ENCODE measurements at places on chromosomes 5 and 9. TPM values are rescaled to one million over a fixed set of nuclear protein-coding genes. Genes with fewer than 3 reads are reported as not detected.

KIF4B gene
- total RNA-seq = not detected

IGIP gene
- 17.7 TPM for total RNA-seq

LCN1 gene
- not detected for total RNA-seq

SLC22A4 gene
- 8.5 TPM for total RNA-seq

MCC gene
- total RNA-seq = 20.6 TPM

GDF9 gene
- 0.15 TPM for total RNA-seq

WDR38 gene
- 6.6 TPM for total RNA-seq

GRCh38 chr5:148641735-148642134 lies 12.6 kb downstream of the HTR4 start:
- DNase-seq = no peak
- no peaks in the 10 kb centered on the region for H3K27me3 ChIP-seq
- H3K4me1 ChIP-seq = no peaks in the 10 kb centered on the region
- H3K36me3 ChIP-seq = no peaks in the 10 kb centered on the region
- H3K4me3 ChIP-seq = no peak overlapping the region

GRCh38 chr9:133581513-133582343 lies 27.5 kb downstream of the FAM163B start:
- peak overlapping the region; percentile 65 for H3K27ac ChIP-seq
- no peaks in the 10 kb centered on the region for H3K36me3 ChIP-seq
- peaks cover 42% of the 10 kb centered on the region for H3K4me1 ChIP-seq
- peaks cover 45% of the 10 kb centered on the region for H3K27me3 ChIP-seq
- H3K4me3 ChIP-seq = no peak overlapping the region
- DNase-seq = no peak

DNA sequence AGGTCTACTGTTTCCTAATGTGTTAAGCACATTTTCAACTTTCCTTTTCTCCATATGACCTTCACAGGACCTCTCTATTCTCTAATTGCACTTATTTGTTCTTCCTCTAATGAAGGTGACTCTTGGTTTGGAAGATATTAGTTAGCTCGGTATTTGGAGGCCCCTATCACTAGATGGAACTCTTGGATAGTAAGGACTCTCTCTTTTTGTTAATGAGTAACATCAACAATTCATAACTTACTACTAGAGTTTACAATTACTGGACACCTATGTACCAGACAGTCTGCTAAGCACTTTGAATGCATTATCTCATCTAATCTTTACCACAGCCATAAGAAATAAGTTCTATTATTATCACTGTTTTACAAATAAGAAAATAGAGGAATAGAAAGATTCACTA lies 23.4 kb upstream of the PAM start:
- H3K27ac ChIP-seq = no peak overlapping the region
- H3K27me3 ChIP-seq = no peaks in the 10 kb centered on the region
- H3K36me3 ChIP-seq = no peaks in the 10 kb centered on the region

DNA sequence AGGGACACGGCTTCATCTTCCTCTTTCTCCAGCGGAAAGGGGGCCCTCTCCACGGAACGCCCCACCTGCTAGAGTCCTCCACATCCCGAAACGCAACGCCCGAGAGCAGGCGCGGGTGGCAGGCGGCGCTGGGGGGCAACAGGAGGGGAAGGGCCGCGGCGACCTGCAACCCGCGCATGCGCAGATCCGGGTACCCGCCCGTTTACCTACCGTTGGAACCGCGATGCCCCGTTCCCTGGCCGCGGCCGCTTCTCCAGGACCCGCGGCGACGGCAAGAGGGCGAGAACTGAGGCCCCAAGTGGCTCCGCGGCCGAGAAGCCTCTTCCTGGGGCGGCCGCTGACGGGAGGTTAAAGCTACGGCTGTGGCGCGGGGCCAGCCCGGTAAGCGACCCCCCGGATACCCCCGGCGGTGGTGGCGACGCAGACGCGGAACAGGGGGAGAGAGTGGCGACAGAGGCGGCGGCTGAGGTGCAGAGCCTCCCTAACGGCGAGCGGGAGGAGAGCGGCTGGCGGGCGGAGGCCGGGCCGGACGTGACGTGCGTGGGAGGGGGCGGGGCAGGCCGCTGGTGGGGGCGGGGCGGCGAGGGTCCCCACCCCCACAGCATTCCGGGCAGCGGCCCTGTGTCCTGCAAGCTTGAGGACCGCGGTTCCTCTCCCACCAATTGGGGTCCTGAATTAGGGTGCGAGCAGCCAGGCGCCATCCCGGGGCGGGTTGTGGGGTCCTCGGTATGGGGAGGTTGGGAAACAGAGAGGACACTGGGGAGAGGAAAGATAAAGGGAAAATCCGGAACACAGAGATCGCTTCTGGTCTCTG lies at the start of gene FAM13B:
Gene FAM13B (minus strand): TSS at position 508 of the 814 bp plus-strand sequence. CDS start 13,968 bp downstream, outside the sequence.
- H3K27me3 ChIP-seq = no peaks in the 10 kb centered on the region
- peaks cover 54% of the 10 kb centered on the region for H3K4me1 ChIP-seq
- peak within 1 kb of the TSS; percentile 99 for H3K27ac ChIP-seq
- peak within 1 kb of the TSS; percentile 94 for H3K4me3 ChIP-seq

DNA sequence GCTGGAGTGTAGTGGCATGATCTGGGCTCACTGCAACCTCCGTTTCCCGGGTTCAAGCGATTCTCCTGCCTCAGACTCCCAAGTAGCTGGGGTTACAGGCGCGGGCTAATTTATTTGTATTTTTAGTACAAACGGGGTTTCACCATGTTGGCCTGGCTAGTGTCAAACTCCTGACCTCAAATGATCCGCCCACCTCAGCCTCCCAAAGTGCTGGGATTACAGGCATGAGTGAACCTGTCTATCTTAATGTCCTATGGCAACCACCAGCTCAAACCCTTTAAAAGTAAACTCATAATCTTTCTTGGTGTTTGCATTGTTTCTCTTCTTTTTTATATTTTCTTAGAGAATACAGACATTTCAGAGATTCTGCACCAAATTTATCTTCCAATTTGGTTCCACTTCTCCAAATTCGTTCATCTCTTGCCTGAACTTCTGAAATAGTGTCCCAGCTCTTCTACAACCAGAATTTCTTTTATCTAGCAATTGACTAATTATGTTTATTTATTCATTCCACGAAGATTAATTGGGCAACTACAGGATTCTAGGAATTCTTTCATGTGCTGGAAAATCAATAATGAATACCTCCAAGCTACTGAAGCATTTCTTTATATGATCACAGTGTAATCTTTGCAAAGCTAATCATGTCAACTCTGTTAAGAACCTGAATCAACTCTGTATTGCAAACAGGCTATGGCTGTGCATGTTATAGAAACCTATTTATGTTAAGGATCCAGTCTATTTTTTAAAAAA lies 60.0 kb upstream of the TYRP1 start:
- no peak overlapping the region for H3K4me3 ChIP-seq
- no peak for DNase-seq
- no peaks in the 10 kb centered on the region for H3K4me1 ChIP-seq

GRCh38 chr9:98796364-98797101 lies at the start of gene ANKS6:
Gene ANKS6 (minus strand): TSS chr9:98796555. CDS start chr9:98796491, 64 bp downstream.
- peaks cover 22% of the 10 kb centered on the region for H3K4me1 ChIP-seq
- no peaks in the 10 kb centered on the region for H3K36me3 ChIP-seq
- H3K27ac ChIP-seq = peak within 1 kb of the TSS; percentile 83
- DNase-seq = peak; percentile 88

GRCh38 chr5:2751592-2752021 lies at the start of gene IRX2:
Gene IRX2 (minus strand): TSS chr5:2751677. CDS start chr5:2751413, 264 bp downstream.
- no peaks in the 10 kb centered on the region for H3K36me3 ChIP-seq
- H3K4me3 ChIP-seq = peak within 1 kb of the TSS; percentile 55
- peak within 1 kb of the TSS; percentile 90 for H3K27ac ChIP-seq
- DNase-seq = peak; percentile 93

DNA sequence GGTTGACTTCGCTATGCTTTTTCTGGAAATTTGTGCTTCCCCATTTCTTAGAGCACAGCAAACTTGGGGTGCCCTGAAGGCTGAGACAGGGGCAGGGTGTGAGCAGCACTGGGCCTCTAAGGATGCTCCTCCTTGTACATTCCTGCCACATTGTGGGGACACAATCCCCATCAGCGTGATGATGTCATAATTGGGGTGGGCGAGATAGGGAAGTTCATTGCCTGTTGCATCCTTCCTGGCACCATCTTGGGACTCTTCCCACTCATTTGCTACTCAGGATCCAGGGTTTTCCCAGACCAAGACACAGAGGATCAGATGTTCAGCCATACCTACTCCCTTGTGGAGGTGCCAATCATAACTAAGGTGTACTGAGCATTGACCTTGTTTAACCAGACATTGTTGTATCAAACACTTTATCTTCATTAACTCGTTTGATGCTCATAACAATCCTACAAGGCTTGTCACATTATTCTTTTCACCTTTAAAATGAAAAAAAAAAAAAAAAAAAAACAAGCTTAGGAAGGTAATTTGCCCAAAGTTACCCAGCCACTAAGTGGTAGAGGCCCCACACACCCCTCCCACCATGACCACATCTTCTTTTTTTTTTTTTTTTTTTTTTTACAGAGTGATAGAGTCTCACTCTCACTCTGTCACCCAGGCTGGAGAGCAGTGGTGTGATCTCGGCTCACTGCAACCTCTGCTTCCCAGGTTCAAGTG lies 87.6 kb downstream of the UGCG start:
- H3K27me3 ChIP-seq = no peaks in the 10 kb centered on the region
- DNase-seq = no peak
- H3K27ac ChIP-seq = no peak overlapping the region
- no peaks in the 10 kb centered on the region for H3K36me3 ChIP-seq

GRCh38 chr5:140795259-140795641 lies 598 bp downstream of the PCDHA2 start:
- DNase-seq = no peak
- H3K4me3 ChIP-seq = peak overlapping the region; percentile 17
- H3K27me3 ChIP-seq = no peaks in the 10 kb centered on the region
- no peaks in the 10 kb centered on the region for H3K4me1 ChIP-seq
- no peak overlapping the region for H3K27ac ChIP-seq

- no peaks in the 10 kb centered on the region for H3K4me1 ChIP-seq
- H3K27me3 ChIP-seq = peaks cover 62% of the 10 kb centered on the region
- no peak overlapping the region for H3K27ac ChIP-seq
- DNase-seq = peak; percentile 57
- H3K4me3 ChIP-seq = no peak overlapping the region
Observed at GRCh38 chr5:177982072-177982727, 13.8 kb downstream of the PROP1 start.

- no peak overlapping the region for H3K27ac ChIP-seq
- no peak for DNase-seq
- no peaks in the 10 kb centered on the region for H3K27me3 ChIP-seq
- H3K4me1 ChIP-seq = no peaks in the 10 kb centered on the region
Observed at GRCh38 chr9:75053869-75054268, 25.8 kb upstream of the CARNMT1 start.

- peaks cover 3% of the 10 kb centered on the region for H3K4me1 ChIP-seq
- no peak overlapping the region for H3K4me3 ChIP-seq
- no peaks in the 10 kb centered on the region for H3K27me3 ChIP-seq
- no peaks in the 10 kb centered on the region for H3K36me3 ChIP-seq
Observed at GRCh38 chr5:152355061-152355460, 50.0 kb downstream of the NMUR2 start.

GRCh38 chr9:137865581-137866145 lies 11.9 kb upstream of the CACNA1B start:
- no peak overlapping the region for H3K4me3 ChIP-seq
- H3K36me3 ChIP-seq = no peaks in the 10 kb centered on the region
- no peak for DNase-seq
- H3K4me1 ChIP-seq = no peaks in the 10 kb centered on the region

GRCh38 chr5:145467446-145467845 lies 367.7 kb downstream of the PRELID2 start:
- DNase-seq = no peak
- H3K36me3 ChIP-seq = no peaks in the 10 kb centered on the region
- H3K27me3 ChIP-seq = no peaks in the 10 kb centered on the region
- H3K4me1 ChIP-seq = no peaks in the 10 kb centered on the region

GRCh38 chr9:91660521-91660920 lies 236.9 kb upstream of the NFIL3 start:
- H3K4me1 ChIP-seq = no peaks in the 10 kb centered on the region
- no peak for DNase-seq
- no peak overlapping the region for H3K27ac ChIP-seq
- no peaks in the 10 kb centered on the region for H3K36me3 ChIP-seq
- H3K4me3 ChIP-seq = no peak overlapping the region
- H3K27me3 ChIP-seq = no peaks in the 10 kb centered on the region

- DNase-seq = no peak
- H3K27ac ChIP-seq = no peak overlapping the region
- H3K4me3 ChIP-seq = no peak overlapping the region
- peaks cover 74% of the 10 kb centered on the region for H3K4me1 ChIP-seq
Observed at GRCh38 chr5:132480042-132480441, 10.5 kb downstream of the IRF1 start.

GRCh38 chr9:98583417-98583816 lies 125.3 kb downstream of the GABBR2 start:
- no peaks in the 10 kb centered on the region for H3K4me1 ChIP-seq
- H3K27ac ChIP-seq = no peak overlapping the region
- no peak overlapping the region for H3K4me3 ChIP-seq
- peaks cover 4% of the 10 kb centered on the region for H3K27me3 ChIP-seq
- no peak for DNase-seq

DNA sequence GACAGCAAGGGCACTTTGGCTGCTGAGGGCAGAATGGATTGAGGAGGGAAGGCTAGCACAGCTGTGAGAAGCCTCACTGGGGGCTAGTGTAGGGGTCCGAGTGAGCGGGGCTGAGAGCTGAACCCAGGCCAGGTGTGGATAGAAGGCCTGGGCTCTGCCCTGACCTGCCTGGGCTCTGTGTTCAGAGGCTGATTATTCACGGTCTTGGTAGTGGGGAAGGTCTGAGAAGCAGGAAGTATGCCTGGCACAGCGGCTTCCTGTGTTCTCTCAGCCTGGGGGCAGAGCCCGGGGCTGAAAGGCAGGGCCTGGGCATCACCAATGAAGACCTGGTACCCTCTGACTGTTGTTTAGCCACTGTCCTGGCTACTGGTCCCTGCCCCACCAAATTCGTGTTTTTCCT lies 136.4 kb upstream of the TBC1D2 start:
- DNase-seq = no peak
- H3K4me1 ChIP-seq = no peaks in the 10 kb centered on the region

DNA sequence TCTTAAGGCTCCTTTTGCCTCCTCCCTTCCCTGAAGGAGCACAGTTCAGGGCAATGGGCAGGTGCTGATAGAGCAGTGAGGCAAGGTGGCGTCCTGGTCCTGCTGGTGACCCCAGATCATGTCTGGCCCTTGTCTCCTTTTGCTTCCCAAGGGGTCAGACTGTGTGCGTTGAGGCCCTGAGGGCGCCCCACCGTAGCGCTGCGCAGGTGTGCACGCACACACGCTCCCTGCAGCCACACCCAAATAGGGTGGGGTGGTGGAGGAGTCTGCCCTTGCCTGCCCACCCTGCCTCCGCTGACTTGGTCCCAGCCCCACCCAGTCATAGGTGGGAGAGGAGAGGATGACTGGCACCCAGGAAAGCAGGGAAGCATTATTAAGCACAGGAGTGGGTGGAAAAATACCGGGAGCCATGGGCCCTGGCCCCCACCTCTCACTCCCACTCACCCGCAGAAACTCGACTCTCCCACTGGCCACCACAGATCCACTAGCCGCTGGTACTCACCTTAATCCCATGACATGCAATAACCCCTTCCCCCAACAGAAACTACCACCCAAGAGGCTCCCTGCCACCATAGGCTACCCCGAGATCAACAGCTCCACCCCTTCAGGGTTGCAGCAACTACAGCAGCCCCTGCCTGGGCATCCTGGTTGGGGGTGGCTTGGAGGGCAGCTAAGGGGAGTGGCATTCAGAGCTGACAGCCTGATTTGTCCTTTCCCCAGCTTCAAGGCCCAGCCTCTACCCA lies 16.7 kb downstream of the PDLIM4 start:
- H3K27ac ChIP-seq = no peak overlapping the region
- no peaks in the 10 kb centered on the region for H3K36me3 ChIP-seq
- no peak for DNase-seq
- peaks cover 7% of the 10 kb centered on the region for H3K4me1 ChIP-seq
- H3K27me3 ChIP-seq = no peaks in the 10 kb centered on the region
- no peak overlapping the region for H3K4me3 ChIP-seq
